ENCODE measurements at places on chromosomes 7 and 10.

GRCh38 chr10:70295321-70295720, 11.5 kb upstream of the NPFFR1 start:
- no peak for DNase-seq

GRCh38 chr7:101420436-101420835, 57.8 kb downstream of the COL26A1 start:
- DNase-seq: no peak

DNA sequence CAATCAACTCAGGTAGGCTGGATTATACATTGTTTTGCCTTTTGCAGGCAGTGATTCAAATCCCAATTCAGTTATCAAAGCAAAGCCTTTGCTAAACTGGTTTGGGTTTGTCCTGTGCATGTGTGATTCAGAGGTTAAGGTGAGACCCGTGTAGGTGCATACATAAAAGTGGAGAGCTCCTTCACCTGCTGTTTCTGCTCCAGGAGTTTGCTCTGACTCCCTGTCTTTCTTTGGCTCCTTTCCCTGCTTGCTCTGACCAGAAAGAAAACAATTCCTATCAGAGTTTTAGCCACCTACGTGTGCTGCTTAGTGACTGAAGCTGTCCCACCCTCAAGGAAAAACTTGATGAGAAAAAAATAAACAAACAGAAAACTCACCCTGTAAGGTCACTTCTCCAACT, 101.1 kb downstream of the TPST1 start:
- no peak for DNase-seq

DNA sequence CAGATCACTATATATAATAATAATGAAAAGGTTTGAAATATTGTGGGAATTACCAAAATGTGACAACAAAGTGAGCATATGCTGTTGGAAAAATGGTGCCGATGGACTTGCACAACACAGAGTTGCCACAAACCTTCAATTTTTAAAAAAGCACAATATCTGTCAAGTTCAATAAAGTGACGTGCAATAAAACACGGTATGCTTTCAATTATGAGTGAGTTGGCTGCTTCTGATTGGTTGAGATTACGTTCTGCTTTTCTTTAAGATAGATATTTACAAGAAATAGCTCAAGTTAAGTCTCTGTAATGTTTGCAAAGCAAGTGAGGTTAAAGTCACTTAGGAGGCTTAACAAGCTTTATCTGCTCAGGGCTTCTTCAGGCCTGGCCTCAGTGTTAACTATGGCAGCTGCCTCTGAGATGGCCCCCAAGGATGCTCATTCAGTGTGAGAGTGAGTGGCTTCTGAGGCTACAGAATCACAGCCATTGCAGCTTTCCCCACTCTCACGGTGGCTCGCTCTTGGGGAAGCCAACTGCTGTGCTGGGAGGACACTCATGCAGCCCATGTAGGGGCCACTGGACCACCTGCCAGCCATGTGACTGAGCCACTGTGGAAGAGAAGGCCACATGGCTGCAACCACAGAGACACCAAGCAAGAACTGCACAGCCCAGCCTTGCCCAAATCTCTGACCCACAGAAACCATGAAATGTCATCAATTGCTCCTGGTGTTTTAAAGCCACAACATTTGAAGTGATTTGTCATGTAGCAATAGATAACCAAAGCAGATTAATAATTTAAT, 78.3 kb upstream of the TMEM72 start:
- no peak for DNase-seq

DNA sequence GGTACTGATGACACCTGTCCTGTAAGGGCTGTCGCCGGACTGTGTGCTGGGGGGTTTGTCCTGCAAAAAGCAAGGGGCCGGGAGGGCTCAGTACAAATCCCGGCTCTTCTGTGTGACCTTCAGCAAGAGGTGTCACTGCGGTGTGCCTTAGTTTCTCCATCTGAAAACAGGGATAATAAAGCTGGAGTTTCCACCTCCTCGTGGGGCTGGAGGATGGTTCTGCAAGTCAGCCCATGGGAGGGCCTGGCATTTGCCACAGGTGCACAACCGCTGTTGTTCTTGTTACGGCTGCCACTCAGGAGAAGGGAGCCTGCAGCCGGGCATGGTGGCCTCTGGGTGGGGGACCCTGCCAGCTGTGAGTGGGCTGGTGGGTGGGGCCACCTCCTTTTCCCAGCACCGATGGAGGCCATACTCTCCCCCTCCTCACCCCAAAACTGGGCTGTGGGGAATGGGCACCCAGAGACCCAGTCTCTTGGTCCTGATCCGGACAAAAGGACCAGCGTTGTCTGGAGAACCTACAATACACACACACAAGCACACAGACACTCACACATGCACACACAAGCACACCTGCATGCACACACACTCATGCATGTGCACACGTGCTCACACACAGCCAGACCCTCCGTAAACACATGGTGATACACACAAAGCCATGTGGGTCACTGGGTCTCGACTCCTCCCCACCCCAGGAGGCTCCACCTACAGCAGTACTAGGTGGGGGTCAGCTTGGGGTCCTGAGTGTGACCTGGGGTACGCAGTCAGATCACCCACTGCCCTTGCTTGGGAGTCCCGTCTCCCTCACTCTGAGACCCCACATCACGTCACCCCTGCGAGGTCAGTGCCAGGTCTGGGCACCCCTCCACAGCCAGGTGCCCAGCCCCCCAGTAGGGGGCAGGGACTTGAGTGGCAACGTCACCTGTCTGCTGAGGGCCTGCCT, 34.1 kb downstream of the ELFN1 start:
- peak; percentile 31 for DNase-seq

- DNase-seq: no peak
Measured at GRCh38 chr7:27329909-27330308, 87.3 kb downstream of the EVX1 start.

GRCh38 chr7:77800158-77800557, 1.6 kb downstream of the PHTF2 start:
- DNase-seq: peak; percentile 38
